ENCODE measurements at places on chromosomes 1 and 21.

DNA sequence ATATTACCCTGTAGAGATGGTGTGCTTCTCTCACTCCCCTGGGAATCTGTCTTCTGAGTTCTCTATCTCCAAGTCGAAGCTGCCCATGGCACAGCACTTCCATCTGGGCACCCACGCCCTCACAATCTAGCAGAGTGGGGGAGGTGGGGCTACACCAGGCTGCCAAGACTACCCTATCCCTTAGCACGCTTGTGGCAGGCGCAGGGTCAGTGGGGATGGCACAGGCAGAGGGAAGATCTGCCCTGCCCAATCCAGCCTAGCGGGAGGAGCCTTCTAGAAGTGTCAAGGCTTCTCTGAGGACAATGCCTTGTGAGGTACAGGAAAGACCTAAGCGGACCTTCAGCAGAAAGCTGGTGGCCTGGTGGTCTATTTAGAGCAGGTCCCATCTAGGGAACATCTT lies 49.1 kb downstream of the DMAP1 start:
- no peak for DNase-seq

DNA sequence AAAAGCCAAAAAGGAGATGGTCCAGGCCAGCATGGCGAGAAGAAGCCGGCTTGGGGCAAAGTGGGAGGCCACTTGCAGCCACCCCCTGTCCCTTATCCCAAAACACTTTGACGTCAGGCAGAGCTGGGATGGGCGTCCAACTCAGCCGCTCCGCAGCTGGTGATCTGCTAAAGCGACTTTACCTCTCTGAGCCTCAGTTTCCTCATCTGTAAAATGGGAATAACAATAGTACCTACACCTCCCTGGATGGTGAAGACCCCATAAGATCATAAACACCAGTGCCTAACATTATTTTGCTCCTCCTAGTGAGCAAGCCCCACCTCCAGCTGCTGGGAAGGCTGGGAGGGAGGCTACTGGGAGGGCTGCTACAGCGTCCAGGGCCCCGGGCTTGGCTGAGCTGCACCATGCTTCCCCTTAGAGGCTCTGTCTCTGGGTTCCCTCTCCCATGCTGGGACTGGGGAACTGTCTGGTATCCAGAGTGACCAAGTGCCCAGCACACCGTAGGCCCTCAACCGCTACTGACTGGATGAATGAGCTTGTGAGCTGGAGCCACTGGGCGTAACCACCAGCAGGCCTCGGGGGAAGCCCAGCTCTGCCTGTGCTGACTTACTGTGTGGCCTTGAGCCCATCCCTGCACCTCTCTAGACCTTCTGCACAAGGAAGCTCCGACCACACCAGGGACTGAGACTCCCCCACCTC lies 18.3 kb downstream of the IFFO2 start:
- DNase-seq = no peak

DNA sequence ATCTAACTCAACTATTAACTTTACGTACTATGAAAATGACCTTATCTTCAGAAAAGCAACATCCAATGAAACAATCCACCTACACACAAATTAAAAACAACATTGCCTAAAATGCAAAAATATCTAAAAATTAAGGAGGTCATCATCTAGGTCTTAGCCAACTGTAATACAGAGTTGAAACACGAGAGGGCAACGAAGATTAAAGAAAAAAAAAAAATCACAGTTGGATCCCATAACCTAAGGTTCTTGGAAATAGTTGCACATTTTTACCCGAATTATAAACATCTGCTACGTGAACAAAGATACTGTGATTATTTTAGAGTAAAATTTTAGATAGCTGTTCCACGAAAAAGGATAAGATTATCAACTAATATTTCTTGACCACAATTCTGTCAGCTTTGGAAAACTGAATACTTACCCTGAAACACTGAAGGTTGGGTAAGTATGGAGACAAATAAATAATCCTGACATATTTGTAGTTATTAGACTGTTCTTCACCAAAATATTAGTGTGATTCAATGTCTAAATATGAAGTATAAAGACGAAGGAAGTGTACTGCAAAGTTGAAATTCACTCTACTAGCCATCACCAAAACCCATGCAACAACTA lies 88.0 kb upstream of the AK4 start:
- no peak for DNase-seq

DNA sequence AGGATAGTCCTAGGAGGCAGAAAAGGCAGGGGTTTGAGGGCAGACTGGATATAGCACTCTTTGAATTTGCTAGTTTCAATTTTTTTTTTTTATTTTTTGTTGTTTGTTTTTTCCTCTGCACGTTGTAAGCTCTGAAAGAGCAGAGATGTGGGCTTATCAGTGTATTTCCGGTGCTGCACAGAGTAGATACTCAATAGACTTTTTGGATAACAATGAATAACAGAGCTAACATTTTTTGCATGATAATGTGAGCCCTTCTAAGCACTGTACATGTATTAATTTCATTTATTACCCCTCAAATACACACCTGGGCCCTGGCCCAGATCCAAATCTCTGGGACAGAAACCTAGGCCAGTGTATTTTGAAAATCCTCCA lies 17.1 kb upstream of the PARP1 start:
- no peak for DNase-seq

DNA sequence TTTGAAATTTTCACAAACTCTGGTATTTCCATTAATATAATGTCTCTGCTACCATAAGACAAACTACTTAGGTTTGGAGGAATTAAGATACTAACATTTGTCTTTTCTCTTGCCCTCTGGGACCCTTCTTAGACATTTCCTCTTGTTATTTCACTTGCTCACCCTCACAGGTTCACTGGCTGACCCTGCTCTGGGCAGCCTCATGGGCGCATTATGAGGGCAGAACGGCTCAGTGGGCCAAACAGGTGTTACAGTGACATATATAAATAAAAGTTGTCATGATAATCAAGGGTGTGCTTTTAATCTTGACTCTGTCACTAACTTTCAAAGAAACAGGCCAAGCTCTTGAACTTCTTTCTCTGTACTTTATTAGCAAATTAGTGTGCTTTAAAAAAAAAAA lies 46.5 kb downstream of the ZNHIT6 start:
- DNase-seq = no peak

GRCh38 chr1:66728021-66728420 lies 24.2 kb upstream of the DYNLT5 start:
- DNase-seq = no peak

DNA sequence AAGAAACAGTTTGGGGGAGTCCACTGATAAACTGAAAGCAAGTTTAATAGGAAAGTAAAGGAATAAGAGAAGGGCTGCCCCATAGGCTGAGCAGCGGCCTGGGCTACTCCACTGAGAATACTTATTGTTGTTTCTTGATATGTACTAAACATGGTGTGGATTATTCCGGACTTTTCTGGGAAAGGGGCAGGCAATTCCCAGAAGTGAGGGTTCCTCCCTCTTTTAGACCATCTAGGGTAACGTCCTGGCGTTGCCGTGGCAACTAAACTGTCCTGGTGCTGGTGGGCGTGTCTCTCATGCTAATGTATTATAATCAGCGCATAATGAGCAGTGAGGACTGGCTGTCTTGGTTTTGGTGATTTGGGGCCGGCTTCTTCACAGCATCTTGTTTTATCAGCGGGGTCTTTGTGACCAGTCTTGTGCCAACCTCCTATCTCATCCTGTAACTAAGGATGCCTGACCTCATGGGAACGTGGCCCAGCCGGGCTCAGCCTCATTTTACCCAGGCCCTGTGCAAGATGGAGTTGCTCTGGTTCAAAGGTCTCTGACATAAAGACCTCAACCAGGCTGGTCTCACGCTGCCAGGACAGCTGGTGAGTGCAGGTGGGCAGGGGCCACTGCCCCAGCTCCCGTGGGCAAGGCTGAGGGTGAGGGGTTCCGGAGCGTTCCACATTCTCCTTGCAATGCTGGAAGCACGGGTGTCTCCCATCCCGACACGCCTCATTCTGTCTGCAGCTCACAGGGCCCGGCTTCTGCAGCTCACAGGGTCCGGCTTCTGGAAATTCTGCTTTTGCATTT lies 19.6 kb upstream of the C1orf159 start:
- no peak for DNase-seq

DNA sequence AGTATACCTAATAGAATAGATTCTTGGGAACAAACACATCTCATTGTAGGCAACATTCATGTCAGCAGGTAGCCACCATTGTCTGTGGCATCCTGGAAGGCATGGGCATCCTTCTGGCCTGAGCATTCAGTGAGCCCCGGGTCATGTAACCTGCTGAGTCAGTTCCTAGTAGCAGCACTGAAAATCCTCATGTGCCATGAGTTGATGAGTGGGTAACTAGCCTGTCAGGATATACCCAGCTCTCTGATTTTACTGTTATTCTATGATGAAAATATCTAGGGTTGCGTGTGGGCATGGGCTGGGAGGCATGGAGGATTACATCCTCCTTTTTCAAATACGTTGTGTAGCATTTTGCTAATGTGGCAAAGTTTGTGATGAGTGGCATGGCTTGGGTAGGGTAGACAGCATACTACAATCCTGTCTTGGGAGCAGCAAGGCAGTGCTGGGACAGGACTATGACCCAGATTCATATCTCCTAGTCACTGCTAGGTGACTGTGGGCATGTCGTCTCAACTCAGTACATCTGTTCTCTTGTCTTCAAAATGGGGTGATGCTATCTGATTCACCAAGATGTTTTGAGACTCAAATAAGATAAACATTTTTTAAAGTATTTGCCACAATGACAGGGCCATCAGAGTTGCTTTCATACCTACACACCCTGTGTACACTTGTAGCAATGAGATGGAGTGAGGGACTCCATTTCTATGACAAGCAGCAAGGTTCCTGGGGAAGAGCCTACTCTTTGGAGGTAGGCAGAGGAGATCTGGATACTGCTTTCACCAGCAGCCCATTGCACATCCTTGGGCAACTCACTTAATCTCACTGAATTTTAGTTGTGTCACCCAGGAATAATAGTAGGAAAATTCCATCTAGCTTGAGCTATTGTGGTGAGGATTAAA lies 62.5 kb downstream of the CD58 start:
- DNase-seq = no peak

DNA sequence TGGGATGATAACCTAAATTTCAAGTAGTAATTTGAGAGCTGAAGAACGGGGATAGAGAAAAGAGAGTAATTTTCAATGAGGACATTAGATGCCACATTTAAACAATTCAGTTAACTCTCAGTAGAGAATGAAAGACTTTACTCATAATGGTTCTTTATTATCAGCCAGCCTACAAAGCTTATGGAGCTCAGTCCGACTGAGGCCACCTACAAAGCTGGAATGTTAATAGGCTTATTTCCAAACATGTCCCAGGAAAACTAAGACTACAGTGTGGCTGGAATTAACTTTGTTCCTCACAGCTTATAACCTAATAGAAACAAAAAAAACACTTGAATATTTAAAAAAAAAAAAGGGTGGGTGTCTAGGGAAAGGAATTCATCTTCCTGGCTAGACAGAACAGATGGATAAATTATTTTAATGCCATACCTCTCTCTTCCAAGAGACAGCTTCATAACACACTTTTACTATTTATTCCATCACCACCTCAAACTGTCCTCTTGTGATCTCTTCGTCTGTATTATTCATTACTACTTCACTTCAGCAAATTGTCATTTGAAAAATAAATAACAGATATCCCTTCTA lies 9.8 kb downstream of the SLC19A2 start:
- DNase-seq = no peak

- no peak for DNase-seq
Observed at GRCh38 chr1:63014267-63014666, 230.3 kb downstream of the ATG4C start.

DNA sequence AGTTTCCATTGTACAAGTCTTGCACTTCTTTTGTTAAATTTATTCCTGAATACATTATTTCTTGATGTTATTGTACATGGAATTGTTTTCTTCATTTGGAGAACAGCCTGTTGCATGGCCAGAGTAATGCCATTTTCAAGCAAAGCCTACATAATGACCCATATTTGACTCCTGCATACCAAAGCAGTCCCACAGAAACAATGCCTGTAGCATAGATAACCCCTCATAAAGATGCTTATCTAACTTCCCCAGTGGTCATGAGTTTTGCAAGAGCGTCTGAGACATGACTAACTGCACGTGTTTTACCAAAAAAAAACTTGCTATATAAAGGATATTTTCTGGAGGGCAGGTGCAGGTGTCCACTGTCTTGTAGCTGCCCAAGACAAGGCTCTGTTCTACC lies 30.3 kb upstream of the RLF start:
- DNase-seq = no peak

DNA sequence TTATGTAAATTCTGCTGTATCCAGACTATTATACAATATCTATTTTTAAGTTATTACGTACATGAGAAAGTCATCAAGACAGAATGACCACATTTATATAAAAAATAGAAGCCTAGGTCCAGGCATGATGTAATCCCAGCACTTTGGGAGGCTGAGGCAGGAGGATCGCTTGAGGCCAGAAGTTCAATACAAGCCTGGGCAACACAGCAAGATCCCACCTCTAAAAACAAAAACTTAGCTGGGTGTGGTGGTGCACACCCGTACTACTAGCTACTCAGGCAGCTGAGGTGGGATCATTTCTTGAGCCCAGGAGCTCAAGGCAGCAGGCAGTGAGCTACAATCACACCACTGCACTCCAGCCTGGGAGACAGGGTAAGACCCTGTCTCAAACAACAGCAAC lies 58.9 kb downstream of the NVL start:
- DNase-seq = no peak

- DNase-seq = no peak
Observed at GRCh38 chr1:57831624-57832023, 407.8 kb upstream of the DAB1 start.

GRCh38 chr1:92399076-92399475 lies 87.6 kb downstream of the GFI1 start:
- no peak for DNase-seq

GRCh38 chr1:28934676-28935075 lies 20.3 kb downstream of the EPB41 start:
- no peak for DNase-seq

- DNase-seq = no peak
Observed at GRCh38 chr1:1282998-1283397, 2.8 kb downstream of the SCNN1D start.

GRCh38 chr1:193111641-193112090 lies 6.5 kb upstream of the GLRX2 start:
- DNase-seq = no peak

GRCh38 chr1:85447006-85447943 lies 17.7 kb downstream of the DDAH1 start:
- DNase-seq = no peak

Data from hippocampal formation (tissue), 2 donors.